CD4-positive, alpha-beta T cell treated with Interleukin-4 for 4 hours (primary cell): ENCODE measurements at places on chromosomes 1 and 21.

DNA sequence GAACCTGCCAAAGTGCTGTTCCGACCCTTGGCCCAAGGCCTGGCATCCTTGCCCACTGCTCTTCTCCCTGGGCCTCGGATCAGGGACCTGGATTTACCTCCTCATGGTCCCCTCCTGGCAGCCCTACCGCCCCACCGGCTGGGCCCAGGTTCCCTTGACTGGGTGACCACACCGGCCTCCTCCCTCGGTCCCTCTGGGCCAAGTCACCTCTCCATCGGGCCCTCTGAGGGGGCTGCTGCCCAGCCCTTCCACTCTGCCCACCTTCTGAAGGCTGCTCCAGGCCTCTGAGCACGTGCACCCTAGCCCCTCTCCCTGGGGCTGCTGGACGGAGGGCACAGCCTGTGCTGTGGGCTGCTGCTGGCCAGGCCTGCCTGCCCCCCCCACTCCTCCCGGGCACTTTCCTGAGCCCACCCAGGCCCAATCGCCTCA, 9.3 kb upstream of the MMEL1 start:
- no peak for DNase-seq

DNA sequence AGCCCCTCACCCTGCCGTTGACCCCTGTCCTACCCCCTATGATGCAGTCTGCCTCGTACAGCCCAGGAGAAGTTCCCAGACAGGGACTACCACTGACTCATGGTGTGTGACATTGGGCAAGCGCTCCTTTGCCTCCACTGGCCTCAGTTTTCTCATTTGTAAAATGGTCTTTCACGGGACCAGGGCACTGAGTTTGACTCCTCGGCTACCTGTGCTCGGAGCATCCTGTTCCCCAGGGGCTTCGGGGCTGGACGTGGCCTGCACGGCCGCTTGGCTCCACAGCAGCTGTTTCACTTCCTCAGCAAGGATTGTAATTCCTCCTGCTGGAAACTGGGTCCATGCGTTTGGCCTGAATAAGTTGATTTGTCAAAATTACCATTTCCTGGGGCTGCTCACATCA, 277.3 kb downstream of the MATN1 start:
- DNase-seq = no peak

- DNase-seq = no peak
Measured at GRCh38 chr1:20575541-20576336, 13.2 kb upstream of the CDA start.

DNA sequence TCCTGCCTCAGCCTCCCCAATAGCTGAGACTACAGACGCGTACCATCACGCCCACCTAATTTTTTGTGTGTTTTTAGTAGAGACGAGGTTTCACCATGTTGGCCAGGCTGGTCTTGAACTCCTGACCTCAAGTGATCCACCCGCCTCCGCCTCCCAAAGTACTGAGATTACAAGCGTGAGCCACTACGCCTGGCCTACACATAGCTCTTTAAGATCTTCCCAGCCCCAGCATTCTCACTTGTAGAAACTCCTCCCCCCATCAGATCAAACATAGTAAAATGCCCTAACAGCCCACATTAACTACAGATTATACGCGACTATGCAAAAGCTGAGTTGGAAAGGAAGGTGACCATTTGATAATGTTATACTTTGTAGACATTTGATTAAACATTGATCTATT, 634.8 kb downstream of the MATN1 start:
- DNase-seq = no peak

GRCh38 chr1:74464037-74464436, 48.4 kb downstream of the LRRC53 start:
- no peak for DNase-seq

GRCh38 chr1:100034470-100034869, 64.7 kb downstream of the SLC35A3 start:
- DNase-seq = peak; percentile 25

DNA sequence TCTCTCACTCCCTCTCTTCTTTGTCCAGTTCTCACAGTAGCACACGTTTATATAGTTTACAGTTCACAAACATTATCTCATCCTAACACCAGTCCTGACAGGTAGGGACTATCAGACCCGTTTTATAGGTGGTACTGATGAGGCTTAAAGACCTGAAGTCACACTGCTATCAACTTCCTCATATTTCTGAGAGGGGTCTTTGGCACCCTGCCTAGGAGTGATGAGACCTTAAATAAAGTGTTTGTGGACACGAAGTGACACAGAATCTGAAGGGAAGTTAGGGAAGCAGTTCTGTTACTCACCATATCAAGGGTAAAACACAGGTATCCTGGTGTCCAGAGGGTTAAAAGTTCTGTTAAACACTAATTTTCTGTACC, 590 bp upstream of the TACSTD2 start:
- no peak for DNase-seq

GRCh38 chr1:97507863-97508262, 413.0 kb downstream of the DPYD start:
- no peak for DNase-seq

GRCh38 chr1:9905010-9905409, 5.1 kb downstream of the CTNNBIP1 start:
- no peak for DNase-seq

DNA sequence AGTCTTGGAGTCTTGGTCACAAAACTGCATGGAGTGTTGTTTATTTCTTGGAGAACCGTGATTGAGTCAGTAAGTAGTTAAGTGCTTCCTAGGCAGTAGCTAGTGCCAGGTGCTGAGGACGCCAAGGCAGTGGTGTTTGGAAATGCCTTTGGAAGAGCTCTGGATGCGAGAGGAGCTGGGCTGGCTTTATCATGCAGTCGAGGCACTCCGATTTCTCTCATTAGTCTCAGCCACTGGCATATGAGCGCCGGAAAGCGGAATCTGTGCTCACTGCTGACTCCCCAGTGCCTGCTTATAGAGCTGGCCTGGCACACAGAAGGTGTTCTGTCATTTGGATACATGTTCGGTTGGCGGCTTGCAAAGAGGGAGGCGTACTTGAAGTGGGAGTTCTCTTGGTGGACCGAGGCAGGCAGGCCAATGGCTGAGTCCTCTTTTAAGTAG, 3.6 kb downstream of the TENT5C start:
- DNase-seq = no peak

DNA sequence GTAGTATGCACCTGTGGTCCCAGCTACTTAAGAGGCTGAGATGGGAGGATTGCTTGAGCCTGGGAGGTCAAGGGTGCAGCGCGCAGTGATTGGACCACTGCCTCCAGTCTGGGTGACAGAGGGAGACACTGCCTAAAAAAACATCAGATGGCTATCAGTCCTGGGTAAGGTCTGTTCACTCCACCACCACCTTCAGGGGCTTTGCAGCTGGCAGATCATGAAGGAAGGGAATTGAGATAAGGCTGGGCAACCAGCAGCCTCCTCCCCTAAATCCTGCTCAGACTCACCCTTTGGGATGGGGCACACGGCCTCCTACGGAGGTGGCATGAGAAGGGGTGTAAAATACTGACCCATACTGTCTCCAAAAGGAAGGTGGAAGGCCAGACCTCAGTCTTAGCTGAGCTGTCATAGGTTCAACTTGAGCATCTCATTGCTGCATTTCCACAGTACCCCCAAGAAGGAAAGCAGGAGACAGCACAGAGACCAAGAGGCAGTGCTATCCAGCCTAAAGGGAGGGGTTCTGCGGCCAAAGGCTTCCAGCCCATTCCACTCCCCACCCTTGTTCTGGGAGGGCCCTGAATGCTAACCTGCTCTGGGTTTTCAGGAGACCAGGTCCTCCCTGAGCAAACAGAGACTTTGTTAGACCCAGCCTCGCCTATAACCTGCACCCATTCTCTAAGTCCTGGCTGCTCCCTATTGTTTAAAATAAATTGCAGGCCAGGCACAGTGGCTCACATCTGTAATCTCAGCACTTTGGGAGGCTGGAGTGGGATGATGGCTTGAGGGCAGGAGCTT, 13.7 kb downstream of the SLC45A3 start:
- DNase-seq = no peak

DNA sequence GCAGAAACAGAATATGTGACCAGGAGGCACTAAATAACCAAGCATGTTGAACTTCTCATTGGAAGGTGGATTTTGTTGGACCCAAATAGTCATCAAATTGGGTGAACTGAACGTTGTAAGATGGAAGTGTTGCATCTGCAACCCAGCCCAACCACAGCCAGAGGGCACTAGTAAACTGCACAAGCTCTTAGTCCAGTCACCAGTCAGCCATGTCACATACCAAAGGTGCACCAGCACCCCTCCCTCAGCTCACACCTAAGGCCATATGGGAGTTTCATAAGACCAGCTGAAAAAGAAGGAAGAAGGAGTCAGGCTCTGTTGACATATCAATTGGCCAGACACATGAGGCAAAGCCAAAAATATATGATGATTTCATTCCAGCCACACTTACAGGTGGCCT, 481.7 kb upstream of the NR5A2 start:
- DNase-seq = no peak

- DNase-seq = peak; percentile 19
Measured at GRCh38 chr1:241998412-241998921, 431 bp downstream of the MAP1LC3C start.

GRCh38 chr1:26626994-26627393, 68.8 kb upstream of the ARID1A start:
- no peak for DNase-seq

GRCh38 chr1:61386770-61387169, 304.4 kb downstream of the NFIA start:
- DNase-seq = no peak

DNA sequence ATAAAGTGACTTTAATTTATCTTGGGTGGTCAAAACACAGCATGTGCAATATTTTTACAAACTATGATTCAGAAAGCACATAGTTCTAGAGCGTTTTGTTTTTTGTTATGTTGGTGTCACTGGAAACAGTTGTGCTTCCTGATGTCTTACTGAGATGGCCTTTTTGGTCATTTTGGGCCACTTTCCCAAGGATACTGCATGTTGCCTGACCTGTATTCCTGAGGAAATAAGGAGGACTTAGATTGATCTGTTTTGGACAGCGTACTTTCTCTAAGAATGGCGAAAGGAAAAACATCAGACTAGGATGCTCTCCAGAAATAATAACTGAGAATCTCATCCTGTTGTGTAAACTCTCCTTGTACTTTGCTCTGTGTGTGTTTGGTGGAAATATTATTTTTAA, 451.2 kb downstream of the USP25 start:
- no peak for DNase-seq

DNA sequence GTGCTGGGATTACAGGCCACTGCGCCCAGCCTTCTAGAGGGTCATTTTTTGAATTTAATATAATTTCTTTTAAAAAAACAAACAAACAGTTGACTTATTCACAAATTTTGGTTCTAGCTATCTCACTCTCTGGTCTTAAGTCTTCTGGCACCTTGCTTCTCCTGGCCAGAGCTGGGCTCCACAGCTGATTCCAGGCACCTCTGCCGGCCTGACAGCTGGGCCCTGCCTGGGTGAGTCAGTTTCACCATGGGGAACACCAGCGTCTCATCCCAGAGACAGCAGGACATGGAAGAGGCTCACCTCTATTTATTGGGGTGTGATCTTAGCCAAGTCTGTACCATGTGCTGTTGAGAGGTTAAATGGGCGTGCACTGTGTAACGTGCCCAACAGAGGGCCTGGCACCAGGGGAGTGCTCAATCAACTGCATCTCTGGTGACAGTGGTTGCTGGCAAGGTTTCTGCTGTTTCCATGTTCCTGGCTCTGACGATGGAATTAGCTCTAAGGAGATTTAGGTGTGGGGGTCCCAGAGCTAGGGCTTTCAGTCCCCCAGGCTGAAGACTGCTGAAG, 956 bp downstream of the CPLANE2 start:
- DNase-seq = peak; percentile 47

DNA sequence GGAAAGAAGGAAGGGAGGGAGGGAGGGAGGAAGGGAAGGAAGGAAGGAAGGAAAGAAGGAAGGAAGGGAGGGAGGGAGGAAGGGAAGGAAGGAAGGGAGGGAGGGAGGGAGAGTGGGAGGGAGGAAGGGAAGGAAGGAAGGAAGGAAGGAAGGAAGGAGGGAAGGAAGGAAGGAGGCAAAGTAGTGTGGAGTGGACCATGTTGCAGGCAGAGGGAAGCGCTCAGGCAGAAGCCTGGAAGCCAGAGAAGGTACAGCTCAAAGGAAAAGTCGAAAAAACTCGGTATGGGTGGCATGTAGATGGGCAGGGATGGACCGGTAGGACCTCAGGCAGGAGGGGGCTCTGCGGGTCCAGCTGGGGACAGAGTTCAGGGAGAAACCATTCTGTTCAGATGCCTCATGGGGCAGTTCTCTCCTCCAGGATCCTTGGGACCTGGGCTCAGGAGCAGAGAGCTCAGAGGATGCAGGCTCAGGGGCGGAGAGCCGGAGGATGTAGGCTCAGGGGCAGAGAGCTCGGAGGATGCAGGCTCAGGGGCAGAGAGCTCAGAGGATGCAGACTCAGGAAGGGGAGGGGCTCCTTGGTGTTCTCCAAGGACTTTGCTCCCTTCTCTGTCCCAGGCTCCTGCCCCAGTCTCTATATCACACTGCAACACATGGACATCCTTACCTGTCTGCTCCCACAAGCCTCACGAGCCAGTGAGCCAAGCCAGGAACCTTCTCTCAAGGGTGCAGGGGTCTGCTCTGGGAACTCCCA, 13.6 kb upstream of the PADI3 start:
- DNase-seq = no peak

- no peak for DNase-seq
Measured at GRCh38 chr1:225423518-225423855, 4.4 kb downstream of the LBR start.

GRCh38 chr1:116581323-116581885, 10.6 kb upstream of the CD58 start:
- no peak for DNase-seq
